Stimulated activated naive B cell treated with anti-CD40 and anti-IgM and Interleukin-4, amounts not matched to agents 10 μg/mL and 1 μg/mL and 100 μg/mL, for 72 hours (primary cell): ENCODE measurements at places on chromosomes 2 and 18.

- no peak for DNase-seq
These were observed 229.8 kb downstream of the CCDC178 start for GRCh38 chr18:33210575-33211189.

DNA sequence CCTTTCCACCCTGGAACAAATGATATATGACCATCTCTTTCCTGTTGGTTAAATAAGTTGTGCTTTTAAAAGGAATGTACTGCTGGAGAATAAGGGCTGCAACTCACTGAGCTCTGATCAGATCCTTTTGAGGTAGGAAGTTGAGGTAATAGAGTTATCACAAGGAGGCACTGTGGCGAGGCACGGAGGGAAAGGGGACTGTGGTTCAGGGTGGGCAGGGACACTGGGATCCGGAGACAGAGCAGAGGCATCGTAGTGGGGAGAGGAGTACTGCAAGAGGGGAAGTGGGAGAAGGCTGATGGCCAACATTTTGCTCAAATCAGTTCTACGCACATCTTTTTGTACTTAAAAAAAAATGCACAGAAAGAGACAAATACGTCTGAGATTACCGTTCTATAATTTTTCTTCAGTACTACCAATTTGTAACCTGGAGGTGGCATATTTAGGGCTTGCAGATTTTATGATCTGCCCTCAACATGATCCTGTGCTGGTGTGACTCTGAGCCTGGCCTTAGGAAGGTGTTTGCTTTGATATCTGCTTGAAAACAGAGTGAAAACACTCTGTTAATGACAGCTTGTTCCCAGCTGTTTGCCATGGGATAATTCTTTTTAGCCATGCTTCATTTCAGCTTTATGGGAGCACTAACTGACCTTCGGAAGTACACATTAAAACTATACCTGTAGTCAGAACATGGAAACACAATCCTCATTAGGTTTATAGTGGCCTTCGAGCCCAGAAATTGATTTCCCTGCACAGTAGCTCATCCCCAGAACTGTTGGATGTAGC is 168.1 kb downstream of the KCNE4 start:
- DNase-seq = no peak

- DNase-seq = no peak
These were observed 27.7 kb upstream of the ACADL start for GRCh38 chr2:210252699-210253606.

DNA sequence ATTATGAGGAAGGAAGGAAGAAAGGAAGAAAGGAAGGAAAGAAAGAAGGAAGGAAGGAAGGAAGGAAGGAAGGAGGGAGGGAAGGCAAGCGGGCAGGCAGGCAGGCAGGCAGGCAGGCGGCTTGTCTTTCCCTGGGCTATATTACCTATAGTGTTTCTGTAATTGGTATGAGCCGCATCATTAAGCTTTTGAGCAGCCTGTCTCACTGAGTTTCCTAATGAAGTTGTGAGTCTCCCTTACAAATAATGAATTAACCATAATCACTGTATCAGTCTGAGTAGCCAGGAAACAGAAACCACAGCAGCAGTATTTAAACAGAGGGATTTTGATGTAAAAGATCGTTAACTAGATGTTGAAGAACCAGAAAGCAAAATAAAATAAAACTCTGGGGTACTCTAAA is 11.8 kb upstream of the SULT1C3 start:
- DNase-seq = no peak

DNA sequence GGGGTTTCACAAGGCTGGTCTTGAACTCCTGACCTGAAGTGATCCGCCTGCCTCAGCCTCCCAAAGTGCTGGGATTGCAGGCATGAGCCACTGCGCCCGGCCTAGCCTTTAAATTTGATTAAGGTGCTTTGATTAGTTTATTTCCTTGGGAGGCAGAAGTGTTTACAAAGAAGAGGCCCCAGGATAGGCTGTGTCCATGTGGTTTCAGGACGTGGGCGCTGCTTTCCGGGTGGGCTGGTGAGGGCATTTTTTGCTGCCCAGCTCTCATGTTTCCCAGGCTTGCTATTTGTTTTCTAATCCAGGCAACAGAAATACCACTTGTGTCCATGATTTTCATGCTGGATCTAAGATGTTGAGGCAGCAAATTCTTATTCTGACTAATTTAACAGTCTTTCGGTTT is 124.2 kb downstream of the SH3RF3 start:
- no peak for DNase-seq

DNA sequence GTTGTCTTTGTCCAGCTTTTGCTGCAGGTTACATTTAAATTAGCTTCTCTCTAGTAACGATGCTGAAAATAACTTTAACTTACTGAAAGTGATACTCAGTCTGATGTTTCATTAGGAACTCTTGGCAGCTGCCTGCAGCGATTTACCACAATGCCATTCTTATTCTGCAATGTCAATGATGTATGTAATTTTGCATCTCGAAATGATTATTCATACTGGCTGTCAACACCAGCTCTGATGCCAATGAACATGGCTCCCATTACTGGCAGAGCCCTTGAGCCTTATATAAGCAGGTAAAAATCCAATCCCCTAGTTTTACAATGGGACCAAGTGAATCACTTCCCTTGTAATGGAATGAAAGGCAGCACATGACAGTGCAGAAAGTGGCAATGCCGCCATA is 16.3 kb upstream of the MFF start:
- no peak for DNase-seq

DNA sequence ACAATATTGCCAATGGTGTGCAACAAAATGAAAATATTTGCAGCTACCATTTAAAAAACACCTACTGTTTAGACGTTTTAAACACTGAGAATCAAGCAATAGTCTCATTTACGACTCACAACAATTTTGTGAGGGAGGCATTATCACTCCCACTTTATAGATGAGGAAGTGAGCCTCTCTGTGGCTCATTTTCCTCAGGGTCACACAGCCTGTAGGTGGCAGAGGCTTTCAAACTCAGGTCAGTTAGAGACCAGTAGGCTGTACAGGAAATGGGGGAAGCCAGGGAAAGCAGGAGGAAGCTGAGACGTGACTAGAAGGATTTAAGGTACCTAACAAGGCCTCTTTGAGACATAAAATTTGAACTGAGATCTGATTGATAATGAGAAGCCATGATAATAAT is 95.0 kb upstream of the ZNF521 start:
- no peak for DNase-seq

GRCh38 chr2:212941361-212941760 is 210.1 kb downstream of the IKZF2 start:
- no peak for DNase-seq

GRCh38 chr18:44464398-44465180 is 216.1 kb upstream of the SETBP1 start:
- DNase-seq = no peak

DNA sequence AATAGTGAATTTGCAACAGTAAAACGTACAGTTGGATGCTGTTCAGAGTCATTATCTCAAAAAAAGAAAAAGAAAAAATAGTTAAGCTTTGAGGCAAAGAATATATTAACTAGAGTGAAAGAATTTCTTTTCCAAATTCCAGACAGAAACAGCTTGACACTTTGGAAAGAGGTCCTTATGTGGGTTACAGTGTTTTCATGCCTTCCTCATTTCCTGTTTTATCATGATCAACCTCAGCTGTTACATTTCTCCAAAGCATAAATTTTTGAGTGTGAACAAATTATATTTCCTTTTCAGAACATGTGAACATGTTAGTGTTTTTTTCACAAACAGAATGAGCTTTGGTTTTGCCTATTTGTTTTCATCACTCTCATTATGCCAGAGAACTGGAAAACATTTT is 13.6 kb downstream of the FRZB start:
- no peak for DNase-seq

- DNase-seq = no peak
These were observed 312.6 kb downstream of the DPP10 start for GRCh38 chr2:114754907-114755563.

DNA sequence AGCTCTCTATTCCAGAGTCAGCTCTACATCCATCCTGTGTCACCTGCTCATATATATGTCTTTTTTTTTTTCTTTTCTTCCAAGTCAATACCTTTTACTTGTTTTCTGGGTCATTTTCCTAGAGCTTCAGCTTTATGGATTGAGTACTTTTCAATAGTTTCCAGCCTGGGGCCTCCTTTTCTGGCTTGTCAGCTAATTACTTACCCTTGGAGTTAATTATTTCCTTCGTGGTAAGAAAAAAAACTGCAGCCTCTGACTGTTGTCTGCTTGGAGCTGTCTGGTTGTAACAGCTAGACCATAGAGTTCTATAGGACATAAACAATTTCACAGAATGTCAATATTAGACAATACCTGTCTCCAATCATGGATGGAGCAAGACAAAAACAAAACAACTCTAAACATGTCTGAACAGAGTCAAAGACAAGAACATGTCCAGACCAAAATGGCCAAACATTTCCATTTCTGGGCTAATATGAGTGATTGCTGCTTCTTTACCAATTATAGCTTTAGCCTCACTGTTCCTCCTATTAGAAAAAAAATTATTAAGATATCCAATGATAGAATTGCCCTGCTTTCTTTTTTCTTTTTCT is 643.1 kb downstream of the SLC4A3 start:
- DNase-seq = no peak

- DNase-seq = no peak
These were observed 27.4 kb downstream of the ASB18 start for GRCh38 chr2:236236559-236237452.

DNA sequence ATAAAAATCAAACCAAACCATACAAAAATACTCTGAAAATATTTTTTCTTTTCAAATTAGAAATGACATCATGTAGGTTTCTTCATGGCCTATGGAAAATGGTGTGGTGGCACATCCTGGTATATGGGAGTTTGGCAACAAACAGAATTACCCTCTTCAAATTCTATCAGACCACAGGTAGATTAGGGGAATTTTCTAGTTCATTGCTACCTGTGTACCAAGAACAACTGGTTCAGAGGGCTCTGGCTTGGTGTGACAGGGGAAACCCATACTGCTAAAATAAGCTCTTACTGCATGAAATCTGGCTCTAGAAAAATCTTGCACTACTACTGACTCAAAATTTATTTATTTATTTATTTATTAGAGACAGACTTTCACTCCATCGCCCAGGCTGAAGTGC is 63.4 kb upstream of the PELI1 start:
- DNase-seq = no peak

- DNase-seq = peak; percentile 89
These were observed 163.8 kb downstream of the FAM210A start for GRCh38 chr18:13562494-13563029.

- no peak for DNase-seq
These were observed 45.3 kb upstream of the VWC2L start for GRCh38 chr2:214365549-214365948.

- no peak for DNase-seq
These were observed 132.4 kb upstream of the APCDD1 start for GRCh38 chr18:10322004-10322403.

- DNase-seq = no peak
These were observed 1.4 kb downstream of the GPBAR1 start for GRCh38 chr2:218262237-218262600.

DNA sequence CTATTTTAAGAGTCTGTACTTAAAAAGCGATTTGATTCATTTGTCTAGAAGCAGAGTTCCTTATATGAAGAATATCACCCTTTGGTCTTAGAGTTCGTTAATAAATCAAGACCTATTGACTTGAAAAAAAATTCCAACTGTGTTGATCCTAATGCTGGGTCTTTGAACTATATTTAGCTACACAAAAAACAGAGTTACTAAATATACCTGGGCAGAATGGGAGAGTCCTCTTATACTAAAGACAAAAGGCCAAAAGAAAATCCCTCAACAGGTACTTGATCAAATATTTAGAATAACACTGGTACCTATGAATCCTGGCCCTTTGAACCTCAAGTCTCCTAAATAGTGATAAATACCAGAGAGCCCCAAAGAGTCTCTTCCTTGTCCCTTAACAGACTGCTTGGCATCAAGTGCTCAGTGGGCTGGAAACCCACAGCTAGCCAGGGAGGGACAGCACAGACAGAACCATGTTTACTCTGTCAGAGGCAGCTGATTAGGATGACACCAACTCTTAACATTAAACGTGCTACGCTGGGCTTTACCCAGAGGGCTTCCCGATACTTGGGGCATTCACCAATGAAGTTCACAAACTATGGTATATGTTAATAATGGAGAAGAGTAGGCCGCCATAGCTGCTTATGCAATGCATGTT is 95.1 kb downstream of the FIGN start:
- DNase-seq = no peak
